ENCODE measurements at places on chromosomes 1 and 21. TPM values are rescaled to one million over a fixed set of nuclear protein-coding genes. Genes with fewer than 3 reads are reported as not detected.

Gene RGSL1
- total RNA-seq = not detected

Gene HSD3B1
- total RNA-seq = 10.3 TPM

GRCh38 chr1:239056940-239057339 lies 329.4 kb upstream of the CHRM3 start:
- H3K4me1 ChIP-seq = no peaks in the 10 kb centered on the region
- no peak overlapping the region for H3K4me3 ChIP-seq
- no peaks in the 10 kb centered on the region for H3K36me3 ChIP-seq
- no peak overlapping the region for H3K27ac ChIP-seq
- peaks cover 4% of the 10 kb centered on the region for H3K27me3 ChIP-seq
- DNase-seq = no peak

GRCh38 chr1:9591669-9592509 lies 3.2 kb downstream of the TMEM201 start:
- peaks cover 30% of the 10 kb centered on the region for H3K4me1 ChIP-seq
- peak overlapping the region; percentile 72 for H3K4me3 ChIP-seq
- peak overlapping the region; percentile 53 for H3K27ac ChIP-seq
- DNase-seq = no peak
- no peaks in the 10 kb centered on the region for H3K27me3 ChIP-seq
- H3K36me3 ChIP-seq = no peaks in the 10 kb centered on the region

- H3K4me1 ChIP-seq = peaks cover 14% of the 10 kb centered on the region
- no peak overlapping the region for H3K27ac ChIP-seq
- no peak for DNase-seq
- H3K36me3 ChIP-seq = peaks cover 27% of the 10 kb centered on the region
These were observed 1.4 kb downstream of the TSSK3 start for GRCh38 chr1:32363713-32364112.

DNA sequence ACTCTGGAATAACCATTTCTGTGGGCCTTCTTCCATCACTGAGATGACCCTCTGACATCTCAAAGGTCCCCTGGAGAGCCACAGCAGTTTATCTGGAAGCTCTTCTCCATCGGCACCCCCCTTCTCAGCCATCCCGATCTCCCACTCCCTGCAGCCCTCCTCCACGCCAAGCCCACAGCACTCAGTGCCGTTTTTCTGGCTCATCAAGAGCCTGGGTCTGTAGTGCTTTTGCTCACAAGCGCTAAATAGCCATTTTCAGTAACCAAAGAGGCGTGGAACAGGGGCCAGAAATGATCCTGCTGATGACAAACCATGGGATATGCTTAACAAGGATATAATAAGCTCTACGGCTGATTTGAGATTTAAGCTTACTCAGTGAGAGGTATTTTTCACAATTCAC lies 17.6 kb downstream of the SEC16B start:
- H3K4me3 ChIP-seq = no peak overlapping the region

DNA sequence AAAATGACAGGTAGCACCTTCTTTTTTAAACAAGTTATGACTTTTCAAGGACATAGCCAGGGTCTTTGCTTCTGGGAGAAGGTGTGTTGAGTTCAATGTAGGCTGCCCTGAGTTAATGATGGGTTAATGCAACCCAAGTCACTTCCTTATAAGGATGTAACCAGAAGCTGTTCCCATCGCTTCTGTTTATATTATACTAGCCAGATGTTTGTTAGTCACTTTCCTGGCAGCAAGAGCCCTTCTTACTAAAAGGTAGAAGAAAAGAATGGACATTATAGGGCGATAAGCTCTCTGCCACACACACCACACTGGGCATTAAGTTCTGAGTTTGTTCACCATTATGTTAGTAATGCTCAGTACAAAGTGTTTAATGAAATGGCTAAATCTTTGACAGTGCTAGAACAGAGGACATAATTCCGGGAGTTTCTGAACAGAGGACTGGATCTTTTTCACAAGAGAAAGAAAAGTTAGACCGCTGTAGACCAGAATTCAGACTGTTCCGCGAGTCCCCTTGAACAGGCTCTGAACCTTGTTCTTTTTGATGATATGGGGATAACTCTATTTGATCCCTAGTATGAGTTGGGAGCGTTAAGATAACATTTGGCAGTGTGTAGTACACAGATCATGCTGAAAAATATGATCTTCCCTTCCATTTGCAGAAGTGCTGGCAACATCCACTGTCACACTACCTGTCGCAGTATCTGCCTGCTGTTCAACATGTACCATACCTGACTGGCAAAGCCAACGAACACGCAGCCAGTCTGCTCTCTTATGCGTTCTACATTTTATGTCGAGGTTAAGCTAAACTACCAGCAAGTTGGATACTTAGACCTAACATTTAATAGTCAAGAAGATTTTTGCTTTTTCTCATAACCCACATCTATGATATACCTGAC lies 41.0 kb downstream of the DEGS1 start:
- H3K4me3 ChIP-seq = no peak overlapping the region
- no peak for DNase-seq
- H3K27me3 ChIP-seq = no peaks in the 10 kb centered on the region

GRCh38 chr1:231266811-231267322 lies 25.9 kb downstream of the GNPAT start:
- peaks cover 57% of the 10 kb centered on the region for H3K36me3 ChIP-seq
- DNase-seq = no peak
- H3K4me1 ChIP-seq = no peaks in the 10 kb centered on the region
- H3K4me3 ChIP-seq = no peak overlapping the region

DNA sequence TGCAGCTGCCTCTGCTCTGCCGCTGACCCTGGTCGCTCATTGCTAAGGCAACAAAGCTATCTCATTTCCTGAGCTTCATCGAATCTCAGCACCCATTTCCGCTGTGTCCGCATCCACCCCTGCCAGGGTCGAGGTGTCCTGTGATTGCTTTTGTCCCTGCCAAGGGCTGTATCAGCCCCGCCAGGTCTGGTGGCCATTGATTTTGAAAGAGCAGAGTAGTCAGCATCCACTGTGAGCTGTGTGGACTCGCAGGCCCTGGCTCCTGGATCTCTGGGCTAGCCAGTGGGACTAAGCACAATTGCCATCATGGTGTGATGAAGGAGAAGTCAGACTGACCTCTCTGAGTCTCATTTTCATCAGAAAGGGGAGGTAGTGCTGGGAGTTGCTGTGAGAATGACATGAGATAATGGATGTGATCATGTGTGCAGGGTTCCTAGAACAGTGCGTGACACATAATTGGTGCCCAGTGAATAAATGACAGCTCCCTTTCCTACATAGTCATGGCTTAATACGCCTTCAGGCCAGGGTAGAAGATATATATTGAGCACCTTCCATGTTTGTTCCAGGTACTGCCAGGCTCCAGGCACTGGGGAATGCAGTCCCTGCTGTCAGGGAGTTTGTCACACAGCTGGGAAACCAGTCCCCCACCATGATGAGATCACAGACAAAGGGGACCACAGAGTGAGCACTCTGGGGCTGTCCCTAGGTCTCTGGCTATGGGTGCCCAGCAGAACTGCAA lies 32.1 kb downstream of the NAV1 start:
- H3K27ac ChIP-seq = peak overlapping the region; percentile 7
- peaks cover 28% of the 10 kb centered on the region for H3K4me1 ChIP-seq
- no peak for DNase-seq
- no peaks in the 10 kb centered on the region for H3K27me3 ChIP-seq

DNA sequence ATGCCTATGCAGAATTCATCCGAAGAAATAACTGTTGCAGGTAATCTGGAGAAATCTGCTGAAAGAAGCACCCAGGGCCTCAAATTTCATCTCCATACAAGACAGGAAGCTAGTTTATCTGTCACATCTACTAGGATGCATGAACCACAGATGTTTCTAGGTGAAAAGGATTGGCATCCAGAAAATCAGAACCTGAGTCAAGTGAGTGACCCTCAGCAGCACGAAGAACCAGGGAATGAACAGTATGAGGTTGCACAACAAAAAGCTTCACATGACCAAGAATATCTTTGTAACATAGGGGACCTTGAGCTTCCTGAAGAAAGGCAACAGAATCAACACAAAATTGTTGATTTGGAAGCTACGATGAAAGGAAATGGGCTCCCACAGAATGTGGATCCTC lies 24.0 kb upstream of the PLEKHM2 start:
- no peaks in the 10 kb centered on the region for H3K4me1 ChIP-seq
- H3K4me3 ChIP-seq = no peak overlapping the region

GRCh38 chr1:220957233-220957605 lies 78.0 kb downstream of the HLX start:
- DNase-seq = no peak
- no peak overlapping the region for H3K27ac ChIP-seq
- peaks cover 49% of the 10 kb centered on the region for H3K27me3 ChIP-seq
- H3K4me3 ChIP-seq = no peak overlapping the region
- no peaks in the 10 kb centered on the region for H3K36me3 ChIP-seq
- no peaks in the 10 kb centered on the region for H3K4me1 ChIP-seq

- no peak overlapping the region for H3K4me3 ChIP-seq
- peaks cover 10% of the 10 kb centered on the region for H3K27me3 ChIP-seq
- DNase-seq = no peak
- H3K4me1 ChIP-seq = peaks cover 17% of the 10 kb centered on the region
These were observed 5.0 kb upstream of the KIF21B start for GRCh38 chr1:201028461-201028889.

DNA sequence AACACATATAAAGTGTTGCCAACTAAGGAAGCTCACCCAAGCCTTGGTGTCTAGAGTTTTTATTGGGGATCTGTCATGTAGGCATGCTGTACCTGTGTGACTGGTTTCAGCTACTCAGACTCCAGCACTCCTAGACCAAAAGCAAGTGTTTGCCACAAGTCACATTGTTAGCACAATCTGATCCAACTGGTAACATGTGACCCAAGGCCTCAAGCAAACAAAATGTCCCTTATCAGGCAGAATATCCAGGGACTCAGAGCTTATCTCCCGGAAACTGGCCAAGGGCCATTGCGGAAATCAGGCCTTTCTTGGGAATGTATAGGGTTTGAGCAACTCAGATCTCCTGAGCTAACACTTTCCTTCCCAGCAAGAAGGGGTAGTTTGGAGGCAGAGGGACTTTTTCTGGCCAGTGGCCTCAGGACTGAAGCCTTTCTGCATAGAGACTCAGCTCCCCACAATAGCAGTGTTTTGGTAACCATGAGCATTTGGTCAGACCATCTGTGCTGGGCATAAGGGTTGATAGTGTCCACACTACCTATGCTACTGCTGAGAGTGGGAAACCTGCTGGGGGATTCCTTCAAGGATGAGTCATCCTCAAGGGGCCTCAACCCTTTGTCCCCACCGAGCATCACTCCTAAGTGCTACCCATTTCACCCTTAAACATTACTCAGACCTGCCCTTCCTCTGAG lies 29.6 kb downstream of the NHLH2 start:
- H3K4me1 ChIP-seq = peaks cover 3% of the 10 kb centered on the region
- DNase-seq = no peak
- H3K4me3 ChIP-seq = no peak overlapping the region
- H3K36me3 ChIP-seq = no peaks in the 10 kb centered on the region
- H3K27me3 ChIP-seq = peaks cover 9% of the 10 kb centered on the region
- H3K27ac ChIP-seq = no peak overlapping the region

DNA sequence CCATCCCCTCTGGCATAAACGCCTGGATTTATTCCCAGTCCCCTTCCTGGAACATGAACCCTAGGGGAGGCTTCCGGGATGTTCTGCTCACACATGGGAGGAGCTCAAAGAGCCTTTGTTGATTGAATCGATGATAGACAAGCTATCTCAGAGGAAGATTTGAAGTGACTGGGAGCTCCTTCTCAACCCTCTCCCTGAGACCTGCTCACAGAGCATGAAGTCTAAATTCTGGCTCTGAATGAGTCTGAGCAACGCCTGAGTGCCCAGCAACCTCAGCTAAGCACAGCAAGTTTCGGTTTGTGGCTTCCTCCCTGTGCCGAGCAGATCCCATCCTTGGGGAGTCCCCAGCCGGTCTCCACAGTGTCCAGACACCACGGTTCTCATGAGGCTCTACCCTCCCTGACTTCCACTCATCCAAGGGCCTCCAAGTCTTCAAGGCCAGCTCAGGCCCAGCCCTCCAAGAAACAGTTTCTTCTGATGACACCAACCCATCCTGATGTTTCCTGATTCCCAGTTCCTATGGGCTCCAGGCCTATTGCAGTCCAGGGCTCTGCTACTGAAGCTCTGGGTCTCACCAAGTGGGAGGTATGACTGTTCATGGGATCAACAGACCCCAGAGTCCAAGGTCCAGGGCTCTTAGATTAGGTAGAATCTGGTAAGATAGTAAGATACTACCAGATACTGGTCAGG lies 190.8 kb downstream of the DYRK1A start:
- no peak overlapping the region for H3K4me3 ChIP-seq
- H3K4me1 ChIP-seq = peaks cover 21% of the 10 kb centered on the region
- no peaks in the 10 kb centered on the region for H3K36me3 ChIP-seq
- H3K27me3 ChIP-seq = peaks cover 10% of the 10 kb centered on the region
- no peak overlapping the region for H3K27ac ChIP-seq

DNA sequence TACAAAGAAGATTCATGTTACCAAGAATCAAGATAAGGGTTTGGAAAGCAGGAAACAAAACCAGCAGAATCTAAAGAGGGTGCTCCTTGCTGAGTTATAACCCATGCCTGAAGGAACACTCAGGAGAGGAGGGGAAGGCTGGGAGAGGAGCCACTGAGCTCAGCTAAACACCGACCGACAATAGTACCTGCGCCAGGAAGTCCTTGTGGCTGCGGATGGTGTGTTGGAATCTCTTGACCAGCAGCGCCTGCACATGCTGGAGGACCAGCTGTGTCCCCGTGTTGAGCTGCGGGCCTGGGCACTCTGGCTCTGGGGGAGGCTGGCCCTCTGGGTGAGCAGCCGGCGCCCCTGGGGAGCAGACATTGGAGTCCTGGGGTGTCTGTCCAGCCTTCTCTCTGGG lies 89.4 kb downstream of the ABCA4 start:
- no peak overlapping the region for H3K27ac ChIP-seq
- H3K4me3 ChIP-seq = no peak overlapping the region
- no peaks in the 10 kb centered on the region for H3K27me3 ChIP-seq
- no peak for DNase-seq

DNA sequence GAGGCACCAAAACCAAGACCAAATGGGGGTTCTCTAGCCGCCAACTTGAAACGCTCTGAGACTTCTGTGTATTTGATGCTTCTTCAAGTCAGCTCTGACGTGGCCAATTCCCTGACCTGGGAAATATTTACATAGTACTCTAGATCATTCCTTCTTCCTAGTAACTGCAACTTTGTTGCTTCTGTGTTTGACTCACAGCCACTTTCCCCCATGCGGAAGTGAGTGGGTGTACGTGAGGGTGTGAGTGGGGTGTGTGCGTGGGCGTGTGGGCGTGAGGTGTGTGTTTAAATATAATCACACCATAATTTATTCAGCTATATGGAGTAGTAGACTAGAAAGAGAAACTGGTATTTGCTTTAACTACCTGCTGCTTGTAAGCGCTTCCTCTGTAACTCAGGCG lies 111.0 kb downstream of the TAS1R2 start:
- no peaks in the 10 kb centered on the region for H3K4me1 ChIP-seq
- H3K4me3 ChIP-seq = no peak overlapping the region
- no peak for DNase-seq

Measured in type B pancreatic cell (in vitro differentiated cells).